Right ventricle myocardium superior (tissue), 1 donor: ENCODE measurements at places on chromosomes 1 and 21. TPM values are rescaled to one million over a fixed set of nuclear protein-coding genes. Genes with fewer than 3 reads are reported as not detected.

The LEFTY1 gene
- total RNA-seq = 0.13 TPM

GRCh38 chr1:223859058-223859457 is 13.3 kb upstream of the TP53BP2 start:
- no peak for DNase-seq

- DNase-seq = peak; percentile 74
Observed at GRCh38 chr1:40799351-40799867, 15.8 kb downstream of the KCNQ4 start.

DNA sequence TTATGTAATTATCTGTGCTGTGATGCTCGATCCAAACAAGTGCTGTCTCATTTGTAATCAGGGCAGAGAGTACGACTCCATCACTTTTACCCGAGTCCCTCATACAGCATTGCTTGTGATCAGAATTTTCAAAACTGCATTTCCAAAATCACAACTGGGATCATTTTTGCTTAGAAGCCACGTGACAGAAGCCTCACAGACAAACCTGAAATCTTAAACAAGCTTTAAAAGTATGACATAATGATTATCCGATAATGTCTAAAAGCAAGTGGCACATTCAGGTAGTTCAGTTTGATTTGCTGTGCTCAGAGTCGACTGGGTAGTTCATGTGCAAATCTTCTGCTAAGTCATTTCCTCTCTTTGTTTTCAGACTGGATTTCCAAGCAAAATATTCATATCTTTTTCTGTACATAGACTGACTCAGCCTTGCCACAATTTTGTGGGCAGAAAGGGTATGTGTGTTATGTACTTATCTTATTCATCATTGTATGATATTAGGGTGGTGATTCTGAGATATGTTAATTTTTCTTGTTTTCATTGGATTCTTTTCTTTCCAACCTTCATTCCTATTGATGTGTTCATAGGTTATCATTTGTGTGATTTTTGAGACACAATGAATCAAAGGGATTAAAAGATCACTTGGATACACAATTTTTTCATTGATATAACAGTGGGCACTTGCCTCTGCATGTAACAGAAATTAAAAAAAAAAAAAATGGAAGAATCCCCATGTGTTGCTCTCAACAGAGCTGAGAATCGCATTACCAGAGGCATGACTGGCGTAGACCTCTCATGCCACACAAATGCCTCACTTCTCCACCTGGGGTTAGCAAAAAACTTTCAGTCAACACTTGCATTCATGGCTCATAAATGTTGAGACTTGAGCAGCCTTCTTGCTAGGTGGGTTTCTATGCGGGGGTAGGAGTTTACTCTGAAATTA is 355.7 kb downstream of the LTN1 start:
- no peak for DNase-seq

DNA sequence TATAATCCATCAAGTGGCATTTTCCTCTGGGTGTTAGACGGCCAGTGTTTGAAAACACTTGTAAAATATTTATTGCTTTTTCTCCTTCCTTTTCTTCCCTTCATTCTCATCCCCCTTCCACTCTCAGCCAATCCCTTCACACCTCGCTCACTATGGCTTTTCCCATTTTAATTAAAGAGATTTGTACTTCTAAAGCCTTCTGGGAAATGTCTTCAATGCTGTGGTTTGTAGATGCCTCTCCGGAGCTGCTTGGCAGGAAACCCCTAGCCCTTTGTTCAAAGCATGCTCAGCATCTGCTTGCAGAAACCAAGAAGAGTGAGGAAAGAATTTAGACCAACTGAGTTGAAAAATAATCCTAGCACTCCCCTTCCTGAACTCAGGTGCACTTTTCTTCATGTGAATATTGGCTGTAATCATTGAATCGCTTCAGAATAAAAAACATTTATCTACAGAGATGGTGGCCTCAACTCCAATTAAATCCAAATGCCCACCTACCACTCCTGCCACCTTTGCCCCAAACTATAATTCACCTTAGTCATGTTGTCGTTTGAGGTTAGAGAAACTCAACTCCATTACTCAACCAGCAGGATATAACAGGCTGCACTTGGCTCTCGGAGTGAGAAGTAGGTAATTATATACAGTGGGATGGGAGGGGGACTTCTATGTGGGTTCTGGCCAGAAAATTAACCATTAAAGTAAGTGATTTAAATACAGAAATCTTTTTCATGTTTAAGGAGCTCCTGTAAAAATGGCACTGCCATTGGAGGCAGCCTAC is 659.4 kb upstream of the CAMK1G start:
- no peak for DNase-seq

The TFF2 gene
- not detected for total RNA-seq

- no peak for DNase-seq
Observed at GRCh38 chr1:23661887-23662286, 29.7 kb upstream of the RPL11 start.

The CFHR4 gene
- not detected for total RNA-seq

DNA sequence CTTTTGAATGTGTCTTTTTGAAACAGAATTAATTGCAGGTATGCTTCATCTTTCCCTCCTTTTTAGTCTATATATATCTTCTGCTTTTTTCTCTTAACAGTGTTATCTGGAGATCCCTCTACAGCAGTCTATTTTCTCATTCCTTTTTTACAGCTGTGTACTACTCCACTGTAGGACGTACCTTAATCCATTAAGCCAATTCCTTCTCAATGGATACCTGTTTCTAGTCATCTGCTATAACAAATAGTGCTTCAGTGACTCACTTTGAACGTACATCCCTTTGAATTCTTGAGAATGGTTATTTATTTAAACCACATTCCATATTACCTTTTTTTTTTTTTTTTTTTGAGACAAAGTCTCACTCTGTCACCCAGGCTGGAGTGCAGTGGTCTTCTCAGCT is 15.6 kb downstream of the PCNX2 start:
- DNase-seq = no peak

The CFAP107 gene
- not detected for total RNA-seq

DNA sequence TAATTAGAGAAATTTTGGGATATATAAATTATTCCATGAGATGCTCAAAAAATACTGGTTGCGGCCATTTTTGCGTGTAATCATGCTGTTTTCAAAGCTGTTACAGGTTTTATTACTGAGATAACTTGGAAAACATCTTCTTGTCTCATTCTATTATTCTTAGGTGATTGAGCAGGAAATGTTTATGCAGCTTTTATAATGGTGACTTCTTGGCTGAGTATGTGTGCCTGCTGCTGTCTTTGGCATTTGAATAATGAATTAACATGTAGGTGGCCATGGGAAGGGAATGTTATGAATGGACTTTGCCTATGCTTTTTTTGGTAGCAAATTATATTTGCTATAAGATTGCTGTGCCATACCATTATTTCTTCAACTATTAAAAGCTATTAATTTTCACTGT is 52.5 kb downstream of the RASAL2 start:
- no peak for DNase-seq

The OPRD1 gene
- total RNA-seq = not detected

- no peak for DNase-seq
Observed at GRCh38 chr1:30196457-30196856, 526.9 kb downstream of the MATN1 start.

- DNase-seq = no peak
Observed at GRCh38 chr1:167832693-167833092, 81.2 kb downstream of the ADCY10 start.

DNA sequence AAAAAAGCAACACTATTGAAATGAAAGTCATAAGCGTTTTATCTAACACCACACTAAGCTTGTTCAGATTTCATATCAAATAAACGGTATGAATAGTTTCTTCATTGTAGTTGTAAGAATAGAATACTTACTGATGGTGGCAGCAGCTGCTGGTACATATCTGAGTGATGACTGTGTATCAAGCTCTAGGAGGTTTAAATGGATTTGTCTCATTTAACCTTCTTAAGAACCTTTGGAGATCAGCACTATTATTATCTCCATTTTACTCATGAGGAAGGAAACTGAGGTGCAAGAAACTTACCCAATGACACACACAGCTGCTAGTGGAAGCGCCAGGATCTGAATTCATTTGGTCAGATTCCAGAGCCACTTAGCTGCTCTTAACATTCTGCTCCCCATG is 104.0 kb downstream of the EIF4G3 start:
- DNase-seq = no peak

The B3GALNT2 gene
- 22.4 TPM for total RNA-seq

- DNase-seq = no peak
Observed at GRCh38 chr1:148379170-148379500, 104.0 kb downstream of the PPIAL4G start.

DNA sequence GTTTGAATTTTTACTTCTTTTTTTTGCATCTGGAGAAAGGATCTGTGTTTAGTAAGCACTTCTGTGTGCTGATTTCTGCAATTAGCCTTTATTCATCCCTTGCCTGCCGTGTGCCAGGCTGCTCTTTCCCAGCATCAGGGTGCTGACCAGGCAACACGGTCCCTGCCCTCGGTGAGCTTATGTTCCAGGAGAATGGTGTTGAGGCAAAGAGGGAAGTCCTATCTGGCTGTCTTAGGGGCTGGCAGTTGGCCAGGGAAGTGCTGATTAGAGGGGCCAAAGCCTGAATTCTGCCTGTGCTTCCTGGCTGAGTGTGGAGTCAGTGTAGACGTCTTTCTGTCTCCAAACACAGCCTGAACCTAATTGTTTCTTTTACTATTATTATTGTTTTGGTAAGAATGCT is 187.1 kb downstream of the CAMTA1 start:
- no peak for DNase-seq

The CSF3R gene
- total RNA-seq = 3.3 TPM

DNA sequence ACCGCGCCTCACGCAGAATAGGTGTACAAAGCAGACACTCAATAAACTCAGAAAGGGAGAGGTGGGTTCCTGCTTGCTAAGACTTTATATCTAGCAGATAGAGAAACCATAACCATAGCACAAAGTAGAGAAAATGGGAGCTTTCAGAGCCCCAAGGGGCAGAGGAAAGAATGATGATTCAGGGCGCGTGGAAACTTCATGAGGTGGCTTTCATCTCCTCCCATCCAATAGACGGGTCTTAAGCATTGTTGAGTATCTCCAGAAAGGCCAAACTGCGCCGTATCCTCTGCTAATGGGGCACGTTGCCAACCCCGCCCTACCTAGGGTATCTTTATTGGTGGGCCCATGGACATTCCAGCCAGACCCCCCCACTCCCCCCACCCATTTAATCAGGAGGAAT is 778 bp upstream of the MIXL1 start:
- no peak for DNase-seq

- DNase-seq = no peak
Observed at GRCh38 chr1:160020196-160020595, 11.6 kb downstream of the PIGM start.

The IFNAR1 gene
- total RNA-seq = 27.8 TPM

- DNase-seq = no peak
Observed at GRCh38 chr1:243312952-243313634, 57.3 kb downstream of the SDCCAG8 start.

GRCh38 chr1:24828887-24829192 is 83.6 kb downstream of the CLIC4 start:
- no peak for DNase-seq

The KRTAP19-1 gene
- not detected for total RNA-seq

DNA sequence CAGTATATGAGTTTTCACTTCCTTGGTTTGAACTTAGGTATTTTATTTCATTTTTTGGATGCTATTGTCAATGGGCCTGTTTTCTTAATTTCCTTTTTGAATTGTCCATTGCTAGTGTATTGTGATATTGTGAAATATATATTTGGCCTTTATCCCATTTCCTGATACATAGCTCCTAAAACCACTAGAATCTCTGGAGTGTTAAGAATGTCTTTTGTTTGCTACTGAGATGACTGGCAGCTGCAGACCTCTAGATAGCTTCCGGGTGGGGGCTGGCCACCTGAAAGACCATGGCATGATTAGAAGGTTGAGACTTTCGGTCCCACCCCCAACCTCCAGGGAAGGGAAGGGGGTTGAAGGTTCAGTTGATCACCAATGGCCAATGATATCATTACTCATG is 245.4 kb downstream of the KCNJ6 start:
- no peak for DNase-seq

The ADCY10 gene
- 0.05 TPM for total RNA-seq

DNA sequence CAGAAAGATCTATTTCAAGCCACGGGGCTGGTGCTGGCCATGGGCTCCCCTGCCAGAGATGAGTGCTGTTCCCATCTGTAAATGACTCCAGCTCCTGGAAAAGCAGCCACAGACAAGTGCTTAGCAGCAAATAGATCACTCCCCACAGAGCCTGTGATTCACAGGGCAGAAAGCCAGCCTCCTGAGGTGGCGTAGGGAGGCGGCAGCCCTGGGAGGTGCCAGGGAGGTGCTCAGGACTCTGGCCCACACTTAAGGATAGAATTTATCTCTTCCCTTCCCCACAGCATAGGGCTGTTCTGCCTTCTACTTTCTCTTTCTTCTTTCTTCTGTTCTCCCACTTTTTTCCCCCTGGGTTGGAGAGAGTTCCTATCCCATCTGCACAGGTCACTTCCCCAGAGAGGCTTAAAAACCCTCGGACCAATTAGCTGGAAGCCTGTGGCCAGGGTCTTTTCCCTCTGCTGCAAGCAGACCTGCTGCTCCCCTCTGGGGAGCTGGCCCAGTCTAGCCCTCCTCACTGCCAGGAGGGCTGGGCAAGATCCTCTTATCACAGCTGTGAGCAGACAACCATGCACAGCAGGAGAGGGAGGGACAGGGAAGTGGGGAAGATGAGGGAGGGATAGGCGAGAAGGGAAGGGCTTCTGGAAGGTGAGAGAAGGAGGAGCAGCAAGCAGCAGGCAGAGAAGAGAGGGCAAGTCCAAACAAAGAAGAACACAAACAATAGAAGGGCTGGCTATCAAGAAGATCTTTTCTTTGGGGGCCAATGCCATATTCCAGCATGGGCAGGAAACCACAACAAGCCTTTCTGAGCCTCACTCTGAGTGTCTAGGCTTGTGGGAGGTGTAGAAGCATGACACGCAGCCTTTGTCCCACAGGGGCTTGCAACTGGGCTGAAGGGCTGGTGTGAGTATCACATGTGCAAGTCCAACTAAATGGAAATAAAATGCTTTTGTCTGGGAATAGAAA is 41.0 kb downstream of the KCND3 start:
- DNase-seq = peak; percentile 68

- no peak for DNase-seq
Observed at GRCh38 chr1:153049211-153049610, 8.1 kb downstream of the SPRR2A start.
